Posterior vena cava (tissue), 2 donors: ENCODE measurements at places on chromosomes 5 and 9. TPM values are rescaled to one million over a fixed set of nuclear protein-coding genes. Genes with fewer than 3 reads are reported as not detected.

GRM6 gene
- not detected for total RNA-seq

GRCh38 chr5:173557123-173557903 is 59.1 kb downstream of the BOD1 start:
- no peak for DNase-seq

GRCh38 chr5:60274747-60275146 is 381.2 kb upstream of the PDE4D start:
- DNase-seq, result no peak

DNA sequence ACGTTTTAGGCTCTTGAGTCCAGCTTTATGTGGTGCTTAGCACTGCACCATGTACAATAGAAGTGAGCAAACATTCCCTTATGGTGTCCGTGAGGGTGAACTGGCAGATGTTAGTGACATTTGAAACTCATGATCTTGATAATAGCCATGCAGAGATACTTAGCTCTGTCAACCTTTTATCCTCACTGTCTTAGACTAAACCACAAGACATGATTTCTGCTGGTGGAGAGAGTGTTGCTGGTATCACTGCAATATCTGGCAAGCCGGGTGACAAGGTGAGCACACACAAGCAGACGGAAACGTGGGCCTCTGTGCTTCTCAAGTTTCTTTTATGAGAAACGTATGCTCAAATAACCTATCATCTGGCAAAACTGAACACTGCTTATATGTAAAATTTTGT is 68.4 kb downstream of the CAST start:
- no peak for DNase-seq

- peak; percentile 91 for DNase-seq
Measured at GRCh38 chr5:178234750-178235587, 2.4 kb upstream of the PHYKPL start.

DMRT3 gene
- not detected for total RNA-seq

HSPB3 gene
- 25.5 TPM for total RNA-seq

MYMK gene
- total RNA-seq, result not detected

- DNase-seq, result no peak
Measured at GRCh38 chr5:83378624-83379289, 92.8 kb upstream of the VCAN start.

GRCh38 chr5:128629157-128629556 is 91.1 kb upstream of the FBN2 start:
- no peak for DNase-seq

FSTL4 gene
- 0.46 TPM for total RNA-seq

- DNase-seq, result peak; percentile 16
Measured at GRCh38 chr5:151637676-151638075, 46.5 kb upstream of the FAT2 start.

DNA sequence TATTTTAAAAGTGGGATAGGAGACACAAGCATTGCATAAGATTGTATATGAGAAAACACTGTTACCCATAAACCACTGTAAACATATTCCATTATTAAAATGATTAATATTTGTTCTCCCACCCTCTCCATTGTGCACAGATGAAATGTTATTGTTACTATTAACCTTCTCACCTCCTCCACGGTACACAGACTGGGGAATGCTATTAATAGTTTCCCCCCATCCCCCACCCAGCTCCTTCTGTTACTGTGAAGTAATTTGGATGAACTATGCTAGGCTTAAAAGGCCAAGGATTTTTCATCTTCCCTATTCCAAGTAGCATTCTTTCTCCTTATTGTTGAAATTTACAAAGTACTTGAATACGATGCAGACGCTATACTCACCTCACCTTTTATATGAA is 91.4 kb downstream of the JAKMIP2 start:
- DNase-seq, result no peak

PCSK5 gene
- total RNA-seq, result 67.9 TPM

GRCh38 chr9:121737481-121737931 is 86.1 kb downstream of the DAB2IP start:
- DNase-seq, result no peak

GRCh38 chr9:8917956-8918739 is 1118.6 kb upstream of the DMAC1 start:
- no peak for DNase-seq
